ENCODE measurements at places on chromosomes 7 and 10. TPM values are rescaled to one million over a fixed set of nuclear protein-coding genes. Genes with fewer than 3 reads are reported as not detected.

DNA sequence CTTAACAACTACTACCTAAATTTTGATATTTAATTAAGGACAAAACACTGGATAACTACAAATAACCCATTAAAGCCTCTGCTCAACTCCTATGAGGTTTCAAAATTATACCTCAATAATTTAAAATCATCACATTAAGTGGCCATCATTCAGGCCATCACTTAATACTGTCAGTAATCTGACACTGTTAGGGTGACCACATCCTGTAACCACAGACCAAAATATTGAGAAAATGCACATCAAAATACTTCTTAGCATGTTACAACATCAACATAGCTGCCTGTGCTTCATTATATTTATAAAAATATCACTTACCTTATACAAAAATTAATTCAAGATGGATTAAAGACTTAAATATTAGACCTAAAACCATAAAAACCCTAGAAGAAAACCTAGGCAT lies 23.3 kb downstream of the SEM1 start:
- no peak for DNase-seq

- DNase-seq, result no peak
Measured at GRCh38 chr7:112509402-112509801, 28.6 kb downstream of the LSMEM1 start.

TRIM50 gene
- total RNA-seq, result not detected

DNA sequence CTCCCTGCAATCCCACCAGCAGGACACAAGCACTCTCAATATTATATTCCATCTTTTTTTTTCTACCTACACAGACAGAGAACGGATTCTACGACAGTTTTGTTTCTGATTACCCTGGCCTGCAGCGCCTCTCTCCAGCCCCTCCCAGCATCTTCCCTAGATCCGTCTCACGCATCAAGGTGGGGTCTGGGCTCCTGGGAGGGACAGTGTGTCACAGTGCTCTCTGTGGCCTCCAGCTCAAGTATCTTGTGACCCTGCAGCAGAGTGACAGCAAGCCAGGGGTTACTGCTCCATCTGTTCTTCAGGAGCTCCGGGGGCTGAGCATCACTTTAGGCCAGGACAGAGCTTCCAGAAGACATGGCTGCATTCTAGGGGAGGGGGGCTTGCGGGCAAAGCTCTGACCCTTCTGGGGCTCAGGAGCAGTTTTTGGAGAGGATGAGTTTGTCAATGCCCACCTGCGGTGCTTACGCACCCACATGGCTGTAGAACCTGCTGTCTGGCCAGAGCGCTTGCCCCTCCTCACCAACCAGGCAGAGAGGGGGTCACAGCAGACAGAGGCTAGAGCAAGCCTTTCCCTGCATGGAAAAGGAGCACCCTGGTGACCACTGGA lies 22.6 kb downstream of the MYO1G start:
- DNase-seq, result no peak

SPACDR gene
- 0.44 TPM for total RNA-seq

- DNase-seq, result peak; percentile 29
Measured at GRCh38 chr7:891291-891690, 14.9 kb downstream of the GET4 start.

OR2A1 gene
- total RNA-seq, result 0.39 TPM

- DNase-seq, result no peak
Measured at GRCh38 chr10:121928528-121928884, 675 bp upstream of the ATE1 start.

HOXA1 gene
- not detected for total RNA-seq

GRCh38 chr7:54189330-54189729 lies 352.8 kb upstream of the VSTM2A start:
- DNase-seq, result no peak
